Stimulated activated CD4-positive, alpha-beta T cell treated with anti-CD3 and anti-CD28 coated beads, Interleukin-15, amount 100 ng/mL, for 1 hour (primary cell): ENCODE measurements at places on chromosomes 12 and 14.

GRCh38 chr14:34030864-34031263 lies 80.0 kb upstream of the EGLN3 start:
- DNase-seq = no peak

- no peak for DNase-seq
These were observed 33.7 kb upstream of the SGPP1 start for GRCh38 chr14:63761351-63762117.

DNA sequence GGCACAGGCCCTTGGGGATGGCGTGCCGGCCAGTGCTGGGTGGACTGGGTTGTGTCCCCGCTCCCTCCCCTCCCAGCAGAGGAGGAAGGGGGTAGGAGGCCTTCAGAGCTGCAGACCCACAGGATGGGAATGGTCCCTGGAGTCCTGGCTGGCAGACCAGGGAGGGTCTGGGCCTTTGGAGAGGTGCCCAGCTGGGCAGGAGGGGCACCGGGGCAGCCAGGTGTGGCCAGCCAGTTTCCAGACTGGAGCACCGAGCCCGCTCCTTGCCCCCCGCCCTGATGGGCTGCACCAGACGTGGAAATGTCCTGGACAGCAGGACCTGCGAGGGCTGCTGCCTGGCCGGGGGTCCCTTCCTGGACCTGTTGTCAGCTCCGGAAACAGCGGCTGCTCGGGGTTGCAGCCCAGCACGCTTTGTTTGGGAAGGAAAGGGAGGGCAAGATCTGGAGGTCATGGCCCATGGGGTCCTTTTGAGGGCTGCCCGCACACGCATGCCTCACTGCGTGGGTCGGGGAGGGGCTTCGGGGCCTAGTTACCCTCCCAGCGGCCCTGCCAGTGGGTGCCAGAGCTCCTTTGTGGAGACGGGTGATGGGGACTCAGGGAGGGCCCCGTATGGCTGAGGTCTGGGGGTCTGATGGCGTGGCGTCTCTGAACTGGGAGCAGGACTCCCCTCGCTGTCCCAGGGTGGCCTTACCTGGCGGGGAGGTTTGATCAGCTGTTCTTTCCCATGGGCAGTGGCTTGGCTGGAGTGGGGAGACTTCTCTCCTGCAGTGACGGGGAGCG lies 9.1 kb downstream of the KIF26A start:
- DNase-seq = no peak

DNA sequence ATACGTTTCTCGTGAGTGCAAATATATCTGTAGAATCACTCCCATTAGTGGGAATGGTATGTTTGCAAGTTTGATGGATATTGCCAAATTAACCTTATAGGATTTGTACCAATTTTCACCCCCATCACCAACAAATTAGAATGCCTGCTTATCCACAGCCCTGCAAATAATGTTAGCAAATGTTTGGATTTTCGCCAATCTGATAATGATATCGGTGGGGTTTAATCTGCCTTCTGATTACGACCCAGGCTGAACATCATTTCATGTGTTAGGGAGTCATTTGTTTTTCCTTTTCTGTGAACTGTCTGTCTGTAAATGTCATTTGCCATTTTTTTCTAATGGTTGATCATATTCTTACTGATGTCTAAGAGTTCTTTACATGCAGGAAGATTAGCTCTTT lies 4.1 kb upstream of the DAZAP2 start:
- no peak for DNase-seq

- DNase-seq = no peak
These were observed 390.7 kb downstream of the APAF1 start for GRCh38 chr12:99035803-99036202.

GRCh38 chr14:64388533-64389285 lies 556 bp downstream of the MTHFD1 start:
- no peak for DNase-seq

- DNase-seq = no peak
These were observed 219.7 kb downstream of the ZFP36L1 start for GRCh38 chr14:68573126-68573525.

DNA sequence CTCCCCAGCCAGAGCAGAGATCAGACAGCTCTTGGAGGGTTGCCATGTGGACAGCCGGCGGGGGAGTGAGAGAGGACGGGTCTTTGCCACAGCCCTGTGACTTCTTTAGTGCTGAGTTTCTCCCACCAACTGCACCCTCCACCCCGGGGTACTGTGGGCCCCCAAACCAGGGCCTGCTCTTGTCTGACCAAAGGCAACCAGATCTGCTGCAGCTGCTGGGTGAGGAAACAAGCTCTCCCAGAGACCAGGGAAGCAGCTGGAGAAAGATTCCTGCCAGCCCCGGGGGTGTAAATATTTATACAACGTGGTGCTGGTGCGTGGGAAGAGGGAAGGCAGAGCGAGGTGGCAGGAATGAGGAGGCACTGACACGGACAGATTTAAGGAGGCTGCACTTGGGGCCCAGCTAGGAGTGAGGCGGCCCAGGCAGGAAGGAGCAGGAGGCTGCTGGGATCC lies 14.3 kb upstream of the ZFP36L1 start:
- DNase-seq = no peak

- no peak for DNase-seq
These were observed 156.3 kb downstream of the NUBPL start for GRCh38 chr14:31717294-31718085.

DNA sequence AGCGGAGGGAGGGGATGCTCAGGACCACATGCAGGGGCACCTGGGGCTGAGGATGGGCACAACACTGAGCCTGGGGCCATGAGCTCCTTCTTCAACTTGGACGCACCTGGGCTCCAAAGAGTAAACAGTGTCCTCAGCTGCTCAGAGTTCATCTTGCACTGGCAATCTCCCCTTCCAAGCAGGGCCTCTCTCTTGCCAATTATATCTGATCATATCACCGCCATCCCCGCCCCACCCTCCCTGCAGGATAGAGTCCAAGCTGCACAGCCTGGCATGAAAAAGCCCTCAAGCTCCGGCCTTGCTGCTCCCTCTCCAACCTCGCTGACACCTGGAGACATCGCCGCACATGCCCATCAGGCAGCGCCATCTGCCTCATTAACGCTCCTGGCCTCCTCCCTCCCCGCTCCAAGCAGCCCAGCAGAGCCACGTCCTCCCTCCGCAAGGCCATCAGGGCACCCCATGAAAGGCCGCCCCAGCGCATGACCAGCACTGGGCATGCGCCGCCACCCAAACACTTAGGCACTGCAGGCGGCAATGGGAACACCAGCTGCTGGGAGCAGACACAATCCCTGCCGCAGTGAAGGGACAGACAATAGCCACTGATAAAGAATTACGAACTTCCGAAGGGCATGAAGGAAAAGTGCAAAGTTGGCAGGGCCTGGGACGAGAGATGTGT lies 88.8 kb downstream of the CHGA start:
- no peak for DNase-seq

DNA sequence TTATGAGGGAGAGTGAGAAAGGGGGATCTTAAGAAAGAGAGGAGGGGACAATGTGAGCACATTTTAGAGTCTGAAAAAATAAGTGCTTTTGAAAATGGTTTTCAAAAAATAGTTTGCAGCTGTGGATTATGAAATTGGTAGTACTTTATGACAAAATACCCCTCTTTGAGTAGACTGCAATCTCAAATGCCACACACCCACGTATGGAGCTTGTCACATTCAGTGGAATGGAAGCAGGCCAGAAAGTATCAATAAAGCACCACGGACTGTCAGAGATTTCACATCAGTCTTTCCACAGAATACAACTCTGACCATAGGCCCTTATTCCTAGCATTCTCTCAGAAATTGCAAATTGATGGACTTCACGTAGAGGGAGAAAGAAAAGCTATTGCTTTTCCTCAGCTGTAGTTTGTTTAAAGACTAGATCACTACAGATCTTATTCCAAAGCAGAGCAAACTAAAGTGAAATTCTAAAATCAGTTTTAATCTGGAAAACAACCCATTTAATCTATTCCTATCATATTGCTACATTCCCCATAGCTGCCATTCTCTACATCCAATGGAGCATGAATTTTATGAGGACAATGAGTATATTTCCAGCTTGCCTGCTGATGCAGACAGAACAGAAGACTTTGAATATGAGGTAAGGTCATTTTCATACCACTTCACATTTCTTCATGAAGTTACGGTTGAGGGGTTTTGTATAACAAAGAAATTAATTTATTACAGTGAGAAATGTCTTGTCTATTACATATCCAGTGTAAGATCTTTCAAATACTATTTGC lies 321.3 kb downstream of the PDZRN4 start:
- no peak for DNase-seq

- DNase-seq = no peak
These were observed 18.9 kb upstream of the ATP5MC2 start for GRCh38 chr12:53694756-53695151.

DNA sequence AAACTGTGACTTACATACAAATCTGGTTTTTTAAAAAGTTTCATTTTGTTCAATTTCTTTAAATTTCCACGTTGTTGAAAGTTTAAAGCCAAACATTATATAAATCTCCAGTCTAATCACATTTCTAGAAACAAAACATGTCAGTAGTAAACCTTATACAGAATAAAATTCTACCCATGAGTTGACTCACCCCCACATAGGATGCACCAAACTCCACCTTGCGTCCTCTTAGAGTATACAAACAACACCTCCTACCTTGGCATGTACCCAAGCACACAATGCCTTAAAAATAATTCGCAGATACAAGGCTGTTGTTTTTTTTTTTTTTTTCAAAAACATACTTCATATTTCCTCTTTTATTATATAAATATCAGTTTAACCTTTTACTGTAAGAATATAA lies 3.3 kb downstream of the FBXL14 start:
- DNase-seq = no peak

GRCh38 chr12:114661245-114661644 lies 22.7 kb downstream of the TBX3 start:
- no peak for DNase-seq

DNA sequence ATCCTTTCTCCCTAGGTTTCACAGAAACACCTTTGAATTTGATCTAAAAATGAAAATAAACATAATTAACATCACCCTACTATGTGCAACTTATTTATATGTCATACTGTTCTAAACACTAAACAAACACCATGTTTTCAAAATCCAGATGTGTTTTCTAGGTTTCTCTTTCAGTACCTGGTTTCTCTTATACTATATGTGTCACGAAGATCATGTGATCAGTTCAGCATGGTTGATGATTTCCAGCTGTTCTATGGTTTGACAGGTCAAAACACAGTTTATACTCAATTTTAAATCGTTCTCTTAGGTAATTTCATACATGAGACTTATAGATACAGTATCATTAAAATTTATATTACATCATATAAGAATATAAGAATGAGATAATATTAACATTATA lies 373.1 kb downstream of the SOX5 start:
- DNase-seq = no peak

DNA sequence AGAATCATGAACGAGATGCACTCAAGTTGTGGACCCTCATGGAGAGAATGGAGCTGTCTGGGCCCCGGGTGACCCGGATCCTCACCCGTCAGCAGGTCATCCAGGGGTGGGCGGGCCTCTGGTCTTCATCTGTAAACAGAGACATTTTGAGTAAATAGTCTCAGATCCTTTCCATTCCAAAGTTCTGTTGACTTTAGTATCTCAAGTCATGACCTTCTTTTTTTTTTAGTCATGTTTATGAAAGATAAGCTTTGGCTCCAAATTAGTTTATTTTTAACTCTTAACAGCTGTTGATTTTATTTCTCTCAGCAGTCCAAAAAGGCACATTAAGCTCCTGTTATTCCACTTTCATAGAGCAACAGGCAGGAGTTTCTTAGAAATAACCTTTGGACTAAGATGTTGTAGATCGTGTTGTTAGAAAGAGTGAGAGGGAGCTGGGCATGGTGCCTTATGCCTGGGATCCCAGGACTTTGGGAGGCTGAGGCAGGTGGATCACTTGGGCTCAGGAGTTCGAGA lies 48.9 kb upstream of the AMN start:
- DNase-seq = no peak

- no peak for DNase-seq
These were observed 680.5 kb upstream of the NOVA1 start for GRCh38 chr14:27278341-27278740.

GRCh38 chr12:45912774-45913173 lies 77.6 kb downstream of the SCAF11 start:
- no peak for DNase-seq

DNA sequence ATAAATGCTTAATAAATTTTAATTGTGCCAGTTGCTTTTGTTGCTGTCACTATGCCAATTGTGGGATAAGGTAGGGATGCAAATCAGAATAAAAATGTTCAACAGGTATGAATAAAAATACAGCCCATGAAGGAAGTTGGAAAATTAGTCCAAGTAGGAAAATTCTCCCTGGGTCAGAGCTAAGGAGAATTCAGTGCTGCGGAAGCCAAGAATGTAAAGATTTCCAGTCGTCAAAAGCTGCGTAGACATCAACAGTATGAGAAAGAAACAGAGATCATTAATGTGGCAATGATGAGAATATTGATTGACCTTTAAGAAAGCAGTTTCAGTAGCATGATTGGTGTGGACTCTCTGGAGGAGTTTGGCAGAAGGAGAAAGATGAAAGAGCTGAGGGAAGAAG lies 87.9 kb downstream of the PLEKHA5 start:
- no peak for DNase-seq

GRCh38 chr12:87935216-87935615 lies 94.0 kb downstream of the C12orf50 start:
- DNase-seq = no peak

- no peak for DNase-seq
These were observed 338.1 kb upstream of the TMEM132C start for GRCh38 chr12:127928615-127929571.

- DNase-seq = no peak
These were observed 66.0 kb downstream of the DNAH10 start for GRCh38 chr12:123828120-123828519.

DNA sequence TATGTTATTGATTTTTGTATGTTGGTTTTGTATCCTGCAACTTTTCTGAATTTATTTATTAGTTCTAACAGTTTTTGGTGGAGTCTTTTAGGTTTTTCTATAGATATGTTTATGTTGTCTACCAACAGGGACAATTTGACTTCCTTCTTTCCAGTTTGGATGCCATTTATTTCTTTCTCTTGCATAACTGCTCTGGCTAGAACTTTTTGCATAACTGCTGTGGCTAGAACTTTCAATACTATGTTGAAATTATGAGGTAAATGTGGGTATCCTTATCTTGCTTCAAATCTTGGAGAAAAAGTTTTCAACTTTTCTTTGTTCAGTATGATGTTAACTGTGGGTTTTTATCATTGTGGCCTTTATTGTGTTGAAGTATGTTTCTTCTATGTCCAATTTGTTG lies 39.9 kb upstream of the PLBD1 start:
- DNase-seq = no peak

DNA sequence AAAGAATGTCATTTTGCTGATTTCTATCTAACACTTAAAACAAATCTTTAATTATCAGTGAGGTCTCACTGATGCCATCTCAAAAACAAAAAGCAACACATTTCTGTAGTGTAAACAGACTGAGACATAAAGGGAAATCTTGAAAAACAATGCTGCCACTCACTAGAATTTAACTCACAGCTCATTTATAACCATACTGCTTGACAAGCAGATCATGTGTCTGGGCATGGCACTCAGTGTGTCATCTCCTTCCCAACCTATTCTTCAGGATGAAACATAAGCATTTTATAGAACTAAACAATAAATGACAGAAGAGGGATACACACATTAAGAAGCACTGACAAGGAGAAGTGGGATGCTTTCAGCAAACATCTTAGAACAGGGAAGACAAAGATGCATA lies 22.4 kb downstream of the ATF7 start:
- no peak for DNase-seq
